Bone marrow (tissue), 2 donors: ENCODE measurements at places on chromosomes 7 and 10.

DNA sequence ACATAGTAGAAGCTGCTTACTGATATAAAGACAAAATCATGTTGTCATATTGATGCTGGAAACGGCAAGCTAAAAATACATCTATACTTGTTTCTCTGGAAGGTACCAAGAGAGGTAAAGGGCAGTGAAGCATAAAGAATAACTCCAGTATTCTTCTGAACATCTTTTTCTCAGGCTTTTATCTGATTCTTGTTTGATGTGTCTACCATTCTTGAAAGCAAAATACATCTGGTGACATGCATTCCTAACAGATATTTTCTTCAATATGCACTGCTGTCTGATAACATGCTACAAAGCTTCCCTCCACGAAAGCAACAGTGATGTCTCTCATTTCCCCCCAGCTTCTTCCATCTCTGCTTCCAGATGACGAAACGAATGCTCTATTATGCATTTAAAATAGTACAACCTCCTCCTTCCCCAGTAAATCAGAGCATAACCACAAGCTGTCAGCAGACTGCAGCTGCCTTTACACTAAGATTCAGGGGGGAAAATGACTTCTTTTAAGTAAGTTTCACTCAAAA lies 100.8 kb downstream of the ARHGAP21 start:
- DNase-seq = no peak

DNA sequence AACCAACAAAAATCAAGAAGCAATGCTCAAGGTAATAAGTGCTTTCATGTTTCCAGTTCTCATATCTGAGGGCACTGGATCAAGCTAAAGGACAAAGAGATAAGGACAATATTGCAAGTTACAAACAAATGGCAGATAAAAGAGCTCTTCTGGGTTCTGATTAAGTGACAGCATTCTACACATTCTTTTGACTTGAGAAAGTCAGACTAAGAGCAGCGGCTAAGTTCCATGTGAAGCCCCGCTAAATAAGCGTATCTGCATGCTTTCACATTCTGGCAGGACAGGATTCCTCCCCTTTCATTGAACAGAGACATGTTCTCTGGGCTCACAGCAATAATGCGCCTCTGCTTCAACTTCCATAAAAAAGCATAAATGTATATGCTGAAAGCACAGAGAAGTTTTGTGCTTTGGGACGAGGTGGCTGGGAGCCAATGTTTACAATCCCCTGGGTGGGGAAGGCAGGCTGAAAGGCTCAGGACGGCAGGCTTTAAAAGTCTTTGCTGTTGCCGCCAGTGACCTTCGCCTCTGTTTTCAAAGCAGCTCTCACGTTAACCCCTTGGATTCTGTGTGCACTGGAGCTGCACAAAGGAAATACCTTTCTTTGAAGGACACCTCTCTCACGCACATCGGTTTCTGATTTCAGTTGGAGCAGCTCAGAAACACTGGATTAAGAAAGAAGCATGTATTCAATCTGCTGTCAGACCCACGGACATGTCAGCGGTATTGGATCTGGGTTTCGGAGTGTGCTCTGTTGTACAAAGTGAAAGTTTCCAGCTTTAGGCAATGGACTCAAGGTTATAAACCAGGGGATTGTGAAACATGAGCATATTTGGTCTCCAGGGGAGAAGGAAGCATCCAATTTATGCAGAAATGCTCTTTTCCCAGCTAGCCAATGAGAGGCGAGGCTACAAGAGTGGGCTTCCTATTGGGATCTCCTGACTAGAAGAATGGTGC lies 105.4 kb upstream of the FAM133B start:
- peak; percentile 15 for DNase-seq

DNA sequence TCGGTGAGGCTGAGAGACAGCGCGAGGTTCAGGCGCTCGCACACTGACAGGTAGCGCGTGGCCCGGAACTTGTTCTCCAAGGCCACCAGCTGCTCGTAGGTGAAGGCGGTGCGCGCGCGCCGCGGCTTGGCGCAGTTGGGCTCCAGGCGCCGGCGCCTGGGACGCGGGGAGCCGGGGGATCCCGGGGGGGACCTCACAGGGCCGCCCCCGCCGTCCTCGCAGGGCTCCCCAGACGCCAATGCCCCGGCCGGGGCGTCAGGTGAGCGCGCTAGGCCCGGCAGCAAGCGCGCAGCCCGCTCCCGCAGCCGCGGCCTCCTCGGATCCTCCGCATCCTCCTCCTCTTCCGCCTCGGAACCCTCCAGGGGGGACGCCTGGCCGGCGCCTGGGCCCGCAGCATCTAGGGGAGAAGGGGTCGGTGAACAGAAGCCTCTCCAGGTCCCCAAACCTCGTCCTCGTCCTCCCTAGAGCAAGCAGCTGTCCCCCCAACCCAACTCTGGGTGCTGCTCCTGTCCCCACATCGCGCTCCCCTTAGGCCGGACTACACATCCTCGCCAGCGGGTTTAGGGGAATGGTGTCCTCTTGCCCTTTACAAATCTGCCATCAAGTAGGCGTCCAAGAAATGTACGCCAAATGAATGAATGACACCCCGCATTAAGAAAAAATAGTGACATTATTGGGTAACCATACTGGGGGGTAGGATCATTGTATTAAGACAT lies 1.9 kb downstream of the NKX1-2 start:
- no peak for DNase-seq

GRCh38 chr10:33145451-33146188 lies 187.6 kb upstream of the ITGB1 start:
- no peak for DNase-seq

DNA sequence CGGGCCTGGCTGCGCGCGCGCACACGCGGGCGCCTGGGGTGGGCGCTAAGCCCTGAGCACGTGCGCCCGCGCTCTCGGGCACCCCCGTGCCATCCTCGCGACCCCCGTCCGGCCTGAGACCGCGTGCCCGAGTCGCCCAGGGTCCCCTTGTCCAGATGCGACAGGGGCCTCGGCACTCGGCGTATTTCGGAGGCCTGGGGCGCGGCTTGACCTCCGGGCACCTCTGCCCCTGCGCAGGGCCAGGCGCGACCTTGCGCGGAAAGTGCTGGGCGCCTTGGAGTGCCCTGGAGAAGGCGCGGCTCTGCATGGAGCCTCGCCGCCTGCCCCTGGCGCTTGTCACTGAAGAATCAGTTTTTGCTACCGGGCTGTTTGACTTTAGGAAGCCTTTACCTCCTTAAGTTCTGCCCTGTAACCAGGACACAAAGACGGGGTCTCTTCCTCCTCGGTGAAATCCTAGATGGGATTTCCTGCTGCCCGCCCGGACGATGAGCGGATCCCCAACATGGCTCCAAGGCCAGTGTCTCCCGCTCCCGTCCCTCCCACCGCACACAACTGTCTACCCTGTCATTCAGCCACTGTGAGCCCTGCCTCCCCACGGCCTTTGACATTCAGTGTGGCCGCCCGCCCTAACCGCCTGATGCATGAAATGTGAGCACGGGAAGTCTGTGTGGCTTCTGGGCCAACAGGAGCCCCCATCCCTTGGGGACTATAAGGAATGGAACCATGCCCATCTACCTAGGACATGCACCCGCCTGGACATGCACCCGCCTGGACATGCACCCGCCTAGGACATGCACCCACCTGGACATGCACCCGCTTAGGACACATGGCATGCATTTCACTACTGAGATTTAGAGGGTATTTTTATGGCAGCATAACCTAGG lies 1.1 kb upstream of the STK32C start:
- DNase-seq = no peak

GRCh38 chr10:51321980-51322379 lies 247.7 kb downstream of the PRKG1 start:
- no peak for DNase-seq

- DNase-seq = no peak
These were observed 36.0 kb downstream of the SLK start for GRCh38 chr10:104002911-104003310.

- DNase-seq = no peak
These were observed 9.1 kb downstream of the LANCL2 start for GRCh38 chr7:55374213-55374612.

- DNase-seq = no peak
These were observed 42.8 kb upstream of the NPY start for GRCh38 chr7:24241206-24241605.

GRCh38 chr10:48498940-48499510 lies 105.8 kb downstream of the ARHGAP22 start:
- no peak for DNase-seq

- no peak for DNase-seq
These were observed 24.1 kb upstream of the HPS1 start for GRCh38 chr10:98470850-98471249.

- DNase-seq = no peak
These were observed 36.2 kb downstream of the AGAP4 start for GRCh38 chr10:45811075-45811474.

- no peak for DNase-seq
These were observed 851 bp downstream of the AKR1E2 start for GRCh38 chr10:4826792-4827324.

- DNase-seq = no peak
These were observed 5.0 kb upstream of the TASOR2 start for GRCh38 chr10:5679606-5680005.

DNA sequence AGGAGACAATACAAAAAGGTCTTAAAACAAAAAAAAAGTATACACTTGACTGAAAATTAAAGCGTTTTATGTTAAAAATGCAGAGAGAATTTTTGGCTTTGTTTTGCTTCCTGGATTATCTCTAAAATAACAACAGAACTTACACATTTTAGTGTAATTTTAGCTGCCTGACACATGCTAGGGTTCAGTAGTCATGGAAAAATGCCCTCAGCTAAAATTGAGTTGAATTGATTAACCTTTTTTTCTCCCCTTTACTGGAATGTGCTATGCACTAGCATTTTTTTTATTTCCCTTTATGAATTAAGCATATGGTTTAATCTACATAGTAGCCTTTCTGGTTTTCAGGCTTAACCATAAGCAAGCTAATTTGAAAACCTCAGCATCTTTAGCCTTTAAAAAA lies 89.9 kb downstream of the ZNF277 start:
- no peak for DNase-seq

- no peak for DNase-seq
These were observed 119.6 kb downstream of the DOCK1 start for GRCh38 chr10:127024685-127025435.

GRCh38 chr10:95297402-95297801 lies 6.6 kb upstream of the PDLIM1 start:
- no peak for DNase-seq

DNA sequence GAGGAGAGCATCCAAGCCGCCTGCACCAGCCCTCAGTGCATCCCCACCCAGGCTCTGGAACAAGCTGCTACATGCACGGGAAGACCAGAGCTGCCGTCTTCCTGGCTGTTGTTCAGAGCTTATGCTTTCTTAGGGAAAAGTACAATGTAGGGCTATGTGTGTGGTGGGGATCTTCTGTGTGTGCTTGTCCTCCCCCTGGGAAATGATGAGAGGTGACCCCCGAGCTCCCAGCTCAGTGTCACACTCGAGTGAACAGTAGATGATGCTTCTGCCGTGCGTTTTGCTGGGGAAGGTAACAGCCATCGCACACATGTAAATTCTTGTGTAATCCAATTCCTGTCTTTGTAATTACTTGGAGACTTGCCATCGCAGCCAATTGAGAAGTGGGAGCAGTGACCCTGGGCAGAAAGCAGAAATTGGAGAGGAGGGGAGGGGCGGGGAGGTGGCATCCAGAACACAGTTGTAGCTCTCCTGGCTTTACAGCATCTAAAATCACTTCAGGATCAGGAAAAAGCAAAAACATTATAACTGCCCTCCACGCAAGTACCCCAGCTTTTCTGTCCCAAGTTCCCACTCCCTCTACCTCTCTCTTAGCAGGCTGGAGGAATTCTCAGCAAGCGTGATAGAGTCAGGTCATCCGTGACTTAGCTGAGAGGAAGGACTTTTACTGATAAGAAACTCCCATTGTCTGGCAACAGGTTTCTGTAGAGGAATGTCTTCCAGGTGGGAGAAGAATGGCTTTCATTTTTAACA lies 149.6 kb downstream of the TCF7L2 start:
- no peak for DNase-seq

DNA sequence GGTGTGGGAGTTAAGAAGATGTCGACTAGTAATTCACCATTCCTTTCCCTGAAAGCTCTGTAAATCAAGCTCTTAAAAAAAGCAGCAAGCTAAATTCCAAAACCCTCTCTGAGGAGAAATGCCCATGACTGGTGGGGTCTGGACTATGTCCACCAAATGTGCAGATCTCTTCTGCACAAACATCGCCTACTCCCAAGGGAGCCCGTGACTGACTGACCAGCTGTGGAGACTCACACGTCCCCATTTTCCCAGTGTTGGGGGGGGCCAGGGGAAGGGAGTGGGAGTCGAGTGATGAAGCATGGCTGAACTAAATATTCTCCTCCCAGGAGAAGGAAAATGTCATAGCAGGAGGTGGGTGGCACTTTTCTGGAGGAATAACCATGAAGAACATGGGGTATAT lies 164.1 kb upstream of the HPS1 start:
- no peak for DNase-seq

DNA sequence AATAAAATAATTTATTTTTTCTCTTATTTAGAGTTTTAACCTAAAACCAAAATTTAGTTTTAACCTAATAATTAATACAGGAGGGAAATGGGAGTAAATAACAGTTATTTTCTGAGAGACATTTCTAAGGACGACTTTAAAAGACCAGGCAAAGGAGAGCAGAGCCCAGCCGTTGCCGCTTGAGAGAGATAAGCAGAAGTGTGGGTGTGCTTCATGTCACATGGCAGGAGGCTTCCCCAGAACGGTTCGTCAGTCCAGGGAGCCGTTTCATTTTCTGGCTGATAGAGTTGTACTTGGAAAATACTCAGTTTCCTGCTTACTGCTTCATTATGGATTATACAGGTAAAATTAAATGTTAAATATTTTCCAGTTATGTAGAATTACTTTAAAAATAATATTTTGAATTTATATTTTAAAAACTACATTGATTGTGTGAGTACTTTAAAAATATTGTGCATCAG lies 61.4 kb downstream of the ST7 start:
- DNase-seq = peak; percentile 58

GRCh38 chr7:129836983-129837382 lies 115.8 kb downstream of the UBE2H start:
- DNase-seq = no peak

DNA sequence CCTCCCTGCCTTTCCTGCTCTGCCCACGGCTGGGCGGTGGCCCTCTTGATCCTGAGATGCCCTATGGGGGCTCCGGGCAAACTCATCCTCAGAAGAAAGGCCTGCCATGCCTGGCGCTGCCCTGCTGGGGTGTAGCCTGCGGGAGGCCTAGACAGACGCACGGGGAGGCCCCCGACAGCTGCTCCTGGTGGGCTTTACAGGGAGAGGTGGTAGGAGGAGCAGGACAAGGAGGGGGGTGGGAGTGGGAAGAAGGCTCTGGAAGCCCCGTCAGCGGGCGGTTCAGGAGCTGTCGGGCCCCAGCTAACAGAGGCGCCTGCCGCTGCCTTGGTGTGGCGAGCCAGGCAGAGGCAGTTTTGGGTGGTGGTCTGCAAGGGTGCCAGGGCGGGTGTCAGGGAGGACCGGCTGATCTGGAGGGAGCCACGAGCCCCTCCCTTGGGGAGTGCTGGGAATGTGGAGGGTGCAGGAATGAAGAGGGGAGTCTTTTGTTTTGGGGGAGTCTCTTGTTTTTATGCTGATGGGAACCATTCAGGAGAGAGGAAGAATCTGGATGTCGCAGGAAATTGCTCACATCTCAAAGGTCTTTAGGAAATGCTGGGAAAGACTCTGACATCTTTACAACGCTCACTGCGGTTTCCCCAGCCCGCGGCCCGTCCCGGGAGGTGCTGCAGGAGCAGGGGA lies 63.5 kb downstream of the CFAP46 start:
- DNase-seq = no peak
